Upper lobe of left lung (tissue), 6 donors: ENCODE measurements at places on chromosomes 11 and 22. TPM values are rescaled to one million over a fixed set of nuclear protein-coding genes. Genes with fewer than 3 reads are reported as not detected.

GRCh38 chr11:75403037-75403436 lies 3.7 kb downstream of the RPS3 start:
- H3K4me1 ChIP-seq = peaks cover 34% of the 10 kb centered on the region
- H3K4me3 ChIP-seq = no peak overlapping the region
- no peak for DNase-seq
- no peak overlapping the region for H3K27ac ChIP-seq

C2CD3 gene
- total RNA-seq = 23.7 TPM

- H3K36me3 ChIP-seq = no peaks in the 10 kb centered on the region
- no peak for DNase-seq
- H3K27me3 ChIP-seq = no peaks in the 10 kb centered on the region
Observed at GRCh38 chr22:48424661-48425060, 1403.0 kb downstream of the BRD1 start.

DNA sequence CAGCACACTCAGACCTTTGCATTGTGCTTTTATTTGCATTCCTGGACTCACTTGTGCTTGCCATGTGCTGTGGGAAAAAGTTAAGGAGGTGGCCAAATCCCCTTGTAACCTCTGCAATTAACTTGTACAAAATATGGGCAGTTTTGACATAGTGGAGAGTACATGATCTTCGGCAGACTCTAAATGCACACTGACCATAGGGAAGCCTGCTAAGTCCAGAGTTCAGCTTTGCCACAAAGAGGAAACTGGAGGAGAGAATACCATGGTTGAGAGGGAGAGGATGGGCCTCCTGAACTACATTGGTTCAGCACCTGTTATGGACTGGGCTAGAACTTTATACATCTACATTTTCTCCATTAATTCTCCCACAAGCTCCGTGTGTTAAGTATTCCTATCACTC lies 37.6 kb upstream of the CEP295 start:
- H3K27ac ChIP-seq = no peak overlapping the region
- no peak for DNase-seq
- H3K36me3 ChIP-seq = no peaks in the 10 kb centered on the region
- H3K27me3 ChIP-seq = no peaks in the 10 kb centered on the region
